ENCODE measurements at places on chromosomes 16 and 17.
A peak's percentile ranks its signal among the peaks of the same experiment; 100 is the strongest.

DNA sequence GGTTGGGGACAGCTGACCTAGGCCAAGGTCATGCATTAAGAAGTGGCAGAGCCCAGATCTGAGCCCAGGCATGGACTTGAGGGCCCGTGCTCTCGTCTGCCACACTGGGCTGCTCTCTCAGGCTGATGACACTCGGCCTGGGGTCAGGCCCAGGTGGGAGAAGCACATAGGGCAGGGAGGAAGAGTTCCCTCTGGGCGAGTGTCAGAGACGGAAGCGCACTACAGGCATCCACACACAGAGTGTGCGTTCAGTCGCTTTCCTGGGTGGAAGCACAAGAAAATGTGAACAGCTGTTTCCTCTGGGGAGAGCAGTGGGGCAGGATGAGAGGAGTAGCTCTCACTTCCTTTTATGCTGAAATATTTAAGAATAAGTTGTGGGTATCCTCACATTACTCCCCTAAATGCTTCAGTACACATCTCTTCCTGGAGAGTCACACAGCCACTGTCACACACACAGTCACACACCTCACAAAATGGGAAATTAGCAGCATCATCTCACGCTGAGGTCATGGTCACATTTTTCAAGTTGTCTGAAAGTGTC lies 59.7 kb downstream of the B9D1 start:
- DNase-seq: no peak

DNA sequence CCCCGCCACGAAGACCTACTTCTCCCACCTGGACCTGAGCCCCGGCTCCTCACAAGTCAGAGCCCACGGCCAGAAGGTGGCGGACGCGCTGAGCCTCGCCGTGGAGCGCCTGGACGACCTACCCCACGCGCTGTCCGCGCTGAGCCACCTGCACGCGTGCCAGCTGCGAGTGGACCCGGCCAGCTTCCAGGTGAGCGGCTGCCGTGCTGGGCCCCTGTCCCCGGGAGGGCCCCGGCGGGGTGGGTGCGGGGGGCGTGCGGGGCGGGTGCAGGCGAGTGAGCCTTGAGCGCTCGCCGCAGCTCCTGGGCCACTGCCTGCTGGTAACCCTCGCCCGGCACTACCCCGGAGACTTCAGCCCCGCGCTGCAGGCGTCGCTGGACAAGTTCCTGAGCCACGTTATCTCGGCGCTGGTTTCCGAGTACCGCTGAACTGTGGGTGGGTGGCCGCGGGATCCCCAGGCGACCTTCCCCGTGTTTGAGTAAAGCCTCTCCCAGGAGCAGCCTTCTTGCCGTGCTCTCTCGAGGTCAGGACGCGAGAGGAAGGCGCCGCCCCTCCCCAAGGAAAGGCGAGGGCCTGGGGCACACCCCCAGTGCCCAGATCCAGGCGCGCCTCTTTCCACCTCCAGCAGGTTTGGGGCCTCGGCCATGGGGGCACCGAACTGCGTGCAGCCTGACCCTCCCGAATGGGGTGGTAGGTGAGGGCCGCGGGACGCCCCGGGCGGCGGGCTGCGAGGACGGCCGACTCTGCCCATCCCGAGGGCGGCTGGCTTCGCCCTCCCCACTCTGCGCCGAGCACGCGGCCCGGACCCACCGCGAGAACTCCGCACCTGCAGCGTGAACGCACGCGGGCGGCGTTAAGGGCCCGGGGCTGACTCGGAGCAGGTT lies 664 bp downstream of the HBQ1 start:
- DNase-seq: no peak

- DNase-seq: no peak
Observed at GRCh38 chr16:83953796-83954576, 946 bp downstream of the OSGIN1 start.

DNA sequence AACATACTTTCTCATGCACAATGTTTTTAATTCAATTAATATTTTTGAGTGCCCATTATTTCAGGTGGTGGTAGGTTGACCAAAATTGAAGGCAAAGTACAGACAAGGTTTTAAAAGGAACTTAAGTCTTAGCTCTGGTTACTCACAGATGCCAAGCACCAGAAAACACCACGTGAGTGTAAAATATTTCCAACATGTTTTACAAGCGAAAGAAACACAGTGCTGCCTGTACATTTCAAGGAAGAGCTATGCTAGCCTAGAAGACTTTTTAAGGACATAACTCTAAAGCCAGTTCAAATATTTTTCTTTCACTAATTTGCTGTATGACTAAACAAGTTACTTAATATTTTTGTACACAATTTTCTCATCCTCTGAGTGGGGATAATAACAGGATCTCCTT lies 736.4 kb upstream of the GOT2 start:
- no peak for DNase-seq

DNA sequence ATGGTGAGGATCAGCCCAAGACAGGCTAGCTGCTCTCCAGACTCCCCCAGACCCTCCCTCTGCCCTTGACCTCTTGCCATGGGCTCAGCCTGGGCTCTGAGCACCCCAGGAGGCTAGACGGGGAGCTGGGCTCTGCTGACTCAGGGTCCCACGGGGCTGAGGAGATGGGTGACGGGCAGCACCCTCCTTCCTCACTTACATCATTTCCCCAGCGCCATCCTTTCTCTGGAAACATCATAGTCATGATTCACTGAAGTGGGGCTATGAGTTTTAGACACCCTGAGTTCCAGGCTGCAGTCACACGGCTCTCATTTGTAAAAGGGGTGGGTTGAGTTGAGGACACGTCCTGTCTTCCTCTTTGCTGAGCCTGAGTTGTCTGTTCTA lies 3.0 kb upstream of the ITGAX start:
- DNase-seq: no peak

DNA sequence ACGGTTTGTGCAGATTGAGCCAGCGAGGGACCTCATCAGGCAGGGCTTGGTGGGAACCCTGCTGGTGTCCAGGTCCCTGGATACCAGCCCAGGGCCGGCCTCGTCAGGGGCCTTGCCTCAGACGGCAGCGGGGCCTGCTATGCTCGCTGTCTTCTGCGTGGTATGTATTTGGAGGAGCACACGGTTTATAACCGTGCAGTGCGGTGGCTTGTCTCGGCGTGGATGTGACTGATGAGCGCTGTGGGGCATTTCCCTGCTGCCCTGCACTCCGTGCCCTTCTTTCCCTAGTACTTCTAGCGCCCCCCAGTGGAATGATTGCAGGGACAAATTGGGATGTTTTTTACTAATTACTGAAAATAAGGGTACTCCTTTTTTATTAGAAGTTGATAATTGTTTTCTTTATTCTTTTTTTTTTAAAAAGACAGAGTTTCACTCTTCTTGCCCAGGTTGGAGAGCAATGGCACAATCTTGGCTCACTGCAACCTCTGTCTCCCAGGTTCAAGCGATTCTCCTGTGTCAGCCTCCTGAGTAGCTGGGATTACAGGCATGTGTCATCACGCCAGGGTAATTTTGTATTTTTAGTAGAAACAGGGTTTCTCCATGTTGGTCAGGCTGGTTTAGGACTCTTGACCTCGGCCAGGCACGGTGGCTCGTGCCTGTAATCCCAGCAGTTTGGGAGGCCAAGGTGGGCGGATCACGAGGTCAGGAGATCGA lies 15.3 kb downstream of the TBCD start:
- no peak for DNase-seq

GRCh38 chr17:2792366-2793169 lies 3.7 kb upstream of the RAP1GAP2 start:
- DNase-seq: peak; percentile 66

- DNase-seq: no peak
Observed at GRCh38 chr17:50143461-50144176, 6.9 kb downstream of the PPP1R9B start.

- no peak for DNase-seq
Observed at GRCh38 chr17:66826856-66827255, 8.1 kb upstream of the CACNG5 start.

DNA sequence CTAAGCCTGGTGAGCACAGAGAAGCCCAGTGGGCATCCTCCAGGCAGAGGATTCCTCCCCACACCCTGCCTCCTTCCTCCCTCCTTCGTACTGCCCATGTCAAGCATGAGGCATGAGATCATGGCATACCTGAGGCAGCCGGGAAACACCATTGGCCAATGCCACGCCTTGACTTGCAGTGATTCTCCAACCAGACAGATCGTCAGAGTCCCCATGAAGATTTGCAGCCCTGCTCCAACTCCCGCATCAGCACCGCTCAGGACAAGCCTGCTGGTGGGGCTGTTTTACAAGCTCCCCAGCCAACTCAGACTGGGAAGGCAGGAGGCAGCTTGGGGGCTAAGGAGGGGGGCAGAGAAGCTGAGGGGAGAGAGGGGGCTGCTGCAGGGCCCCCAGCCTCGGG lies 2.9 kb upstream of the KRT16 start:
- no peak for DNase-seq

DNA sequence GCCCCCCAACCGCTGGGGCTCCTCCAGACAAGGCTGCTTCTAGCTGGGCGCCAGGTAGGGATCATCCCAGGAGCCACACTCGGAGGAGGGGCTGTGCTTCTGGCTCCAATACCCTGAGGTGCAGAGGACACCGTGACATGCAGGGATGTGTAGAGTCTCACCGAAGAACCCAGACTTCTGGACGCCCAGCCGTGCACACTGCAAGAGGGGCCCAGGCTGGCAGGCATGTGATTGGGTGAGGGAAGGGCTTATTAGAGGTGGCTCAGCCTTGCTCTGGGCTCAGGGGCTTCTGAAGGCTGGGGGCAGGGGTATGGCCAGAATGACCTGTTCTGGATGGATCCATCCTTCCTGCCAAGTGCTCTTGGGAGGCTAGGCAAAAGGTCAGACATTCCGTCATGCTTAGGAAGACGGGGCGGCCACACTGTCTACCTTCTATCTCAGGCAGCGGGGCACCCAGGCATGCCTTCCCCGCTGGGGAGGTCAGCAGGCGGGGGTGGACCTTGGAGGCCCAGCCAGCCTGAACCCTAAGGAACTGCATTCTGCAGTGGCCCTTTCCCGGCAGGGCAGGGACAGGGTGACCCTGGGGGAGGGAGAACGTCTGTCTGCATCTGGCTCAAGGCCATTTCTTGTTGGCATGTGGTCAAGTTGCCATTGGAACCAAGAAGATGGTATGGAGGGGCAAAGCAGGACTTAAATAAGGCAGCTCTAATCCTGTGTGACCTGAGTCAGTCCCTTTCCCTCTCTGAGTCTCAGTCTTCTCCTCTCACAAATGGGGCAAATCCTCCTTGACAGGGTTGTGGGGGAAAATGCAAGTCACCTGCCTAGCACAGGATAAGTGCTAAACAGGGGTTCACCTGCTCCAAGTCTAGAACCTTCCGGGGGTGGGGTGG lies 5.8 kb upstream of the ADGRG1 start:
- DNase-seq: no peak

DNA sequence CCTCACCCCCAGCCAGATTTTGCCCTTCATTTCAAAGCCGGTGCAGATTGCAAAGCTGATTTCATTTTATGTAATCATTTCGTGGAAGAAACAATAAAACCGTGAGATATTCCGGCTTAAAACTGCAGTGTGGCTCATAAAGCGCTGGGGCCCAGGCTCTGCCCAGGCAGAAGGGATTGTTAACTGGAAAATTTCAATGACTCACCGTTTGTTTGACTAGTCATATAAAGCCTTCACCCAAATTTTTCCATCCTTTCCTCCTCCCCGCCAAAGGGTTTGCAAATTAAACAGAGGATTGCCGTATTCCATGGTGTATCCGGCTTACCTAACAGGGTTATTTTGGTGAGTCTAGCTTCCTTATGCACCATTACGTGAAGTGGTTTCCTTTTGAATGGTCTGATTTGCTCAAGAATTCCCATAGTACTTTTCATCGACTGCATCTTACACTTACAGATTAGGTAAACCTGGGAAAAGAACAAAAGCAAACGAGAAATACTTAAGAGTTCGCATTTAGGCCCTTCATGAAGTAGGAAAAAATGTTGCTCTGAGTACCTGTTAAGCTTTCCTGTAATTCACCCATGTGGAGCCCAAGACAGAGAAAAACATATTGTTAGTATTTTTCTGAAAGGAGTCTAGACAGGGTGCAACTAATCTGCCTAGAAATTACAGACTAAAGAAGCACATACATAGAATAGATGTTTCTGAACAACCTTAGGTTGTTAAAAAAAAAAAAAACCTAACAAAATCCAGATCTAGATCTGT lies 949 bp upstream of the GSPT1 start:
- no peak for DNase-seq

- DNase-seq: no peak
Observed at GRCh38 chr17:48439875-48440505, 10.0 kb upstream of the SKAP1 start.

GRCh38 chr17:4482338-4483011 lies 16.2 kb upstream of the SPNS2 start:
- no peak for DNase-seq

DNA sequence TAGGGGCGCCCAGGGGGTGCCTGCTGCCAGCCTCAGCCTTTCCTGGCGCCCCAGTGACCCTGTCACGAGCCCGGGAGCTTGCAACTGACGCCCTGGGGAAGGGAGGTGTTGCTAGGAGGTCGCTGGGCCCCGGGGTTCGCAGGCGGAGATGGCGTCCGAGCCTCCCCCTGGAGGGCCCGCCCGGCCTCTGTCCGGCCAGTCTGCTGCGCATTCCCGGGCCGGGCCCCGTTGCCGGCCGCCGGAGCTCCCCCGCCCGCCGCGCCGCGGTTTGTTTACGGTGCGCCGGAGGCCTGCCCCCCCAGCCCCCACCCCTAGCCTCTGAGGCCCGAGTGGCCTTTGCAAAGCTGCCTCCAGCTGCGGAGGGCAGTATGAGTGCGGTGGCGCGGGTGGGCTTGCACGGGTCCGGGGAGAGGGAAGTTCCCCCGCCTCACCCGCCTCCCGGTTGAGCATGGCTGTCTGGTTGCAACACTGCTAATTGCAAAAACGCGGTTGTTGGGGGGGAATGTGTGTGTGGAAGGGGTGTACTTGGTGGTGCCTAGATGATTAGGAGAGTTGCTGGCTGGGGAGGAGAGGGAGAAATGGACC lies 514 bp downstream of the THRA start:
- DNase-seq: no peak

DNA sequence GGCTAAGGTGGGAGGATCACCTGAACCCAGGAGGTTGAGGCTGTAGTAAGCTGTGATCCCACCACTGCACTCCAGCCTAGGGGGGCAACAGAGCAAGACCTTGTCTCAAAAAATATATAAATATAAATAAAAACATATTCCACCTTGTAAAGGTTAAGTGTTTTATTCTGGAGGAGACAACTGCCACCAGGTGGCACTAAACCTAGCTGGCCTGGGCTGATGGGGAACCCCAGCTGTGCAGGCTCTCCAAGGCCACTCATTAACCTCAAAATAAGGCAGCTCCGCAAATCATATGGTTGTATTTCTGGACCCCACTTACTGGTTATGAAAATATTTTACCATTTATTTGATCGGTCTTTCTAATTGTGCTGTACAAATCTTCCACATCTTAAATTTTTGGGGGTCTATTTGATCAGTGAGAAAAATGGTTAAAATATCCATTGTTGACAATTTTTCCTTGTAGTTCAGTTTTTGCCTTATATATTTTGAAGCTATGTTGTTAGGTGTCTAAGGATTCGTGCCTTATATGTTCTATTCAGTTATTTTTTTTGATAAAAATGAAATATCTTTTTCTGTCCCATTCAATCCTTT lies 8.5 kb upstream of the ICAM2 start:
- DNase-seq: peak; percentile 41
